Cortex of kidney (tissue), 1 donor: ENCODE measurements at places on chromosomes 6 and 20.

DNA sequence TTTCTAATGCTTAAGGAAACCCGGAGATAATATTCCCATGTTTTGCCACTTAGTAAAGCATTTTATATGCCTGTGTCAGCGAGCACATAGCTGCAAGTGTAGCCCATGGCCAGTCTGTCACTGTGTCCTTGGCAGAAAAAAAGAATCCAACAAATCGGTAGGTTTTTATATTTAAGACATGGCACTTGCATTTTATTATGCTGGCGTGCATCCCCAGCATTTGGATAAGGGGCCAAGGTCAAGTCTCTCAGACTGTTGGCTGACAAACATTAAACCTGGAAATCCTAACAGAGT, 1.2 kb upstream of the ZNF184 start:
- DNase-seq: no peak

DNA sequence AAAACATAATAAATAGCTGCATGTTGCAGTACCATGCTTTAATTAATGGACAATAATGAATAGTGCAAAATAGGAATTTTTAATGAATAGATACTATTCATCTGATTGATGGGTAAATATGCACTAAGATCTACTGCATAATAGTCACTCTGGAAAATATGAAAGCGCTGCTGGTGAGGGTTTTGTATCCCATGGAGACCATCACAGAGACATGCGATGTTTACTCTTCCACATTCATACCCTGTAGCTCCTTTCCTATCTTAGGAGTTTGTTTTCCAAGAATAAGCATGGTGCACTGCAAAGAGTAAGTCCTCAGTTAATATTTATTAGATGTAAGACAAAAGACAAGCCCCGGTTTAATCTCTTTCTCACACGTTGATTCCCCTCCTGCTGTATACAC, 81.4 kb downstream of the NRSN1 start:
- no peak for DNase-seq

DNA sequence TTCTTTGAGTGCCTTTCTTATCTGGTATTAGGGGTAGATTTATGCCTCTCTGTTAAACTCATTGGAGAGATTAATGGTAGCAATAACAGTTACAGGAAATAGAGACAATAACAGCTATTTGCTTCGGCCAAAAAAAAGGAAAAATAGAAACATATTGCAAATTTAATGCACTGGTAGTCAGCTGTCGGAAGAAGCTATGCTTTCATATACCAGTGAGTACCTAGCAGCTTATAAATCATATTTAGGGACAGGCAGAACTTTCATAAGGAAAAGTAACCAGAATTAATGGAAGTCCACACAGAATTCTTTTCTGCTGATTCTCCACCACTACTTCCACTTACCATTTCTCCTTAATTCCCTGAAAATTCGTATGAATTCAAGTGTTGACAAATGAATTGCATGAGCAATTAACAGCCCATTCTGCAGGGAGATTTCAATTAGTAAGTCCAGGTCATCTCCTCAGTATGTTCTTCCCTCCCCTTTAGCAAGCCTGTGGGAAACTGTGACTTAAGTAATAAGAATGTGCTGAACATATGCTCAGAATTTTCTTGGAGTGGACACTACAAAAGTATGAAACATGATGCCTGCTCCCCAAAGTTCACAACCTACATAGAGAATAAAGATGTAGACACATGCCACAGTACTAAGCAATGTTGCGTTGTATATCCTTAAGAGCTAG, 196.7 kb upstream of the KCNQ5 start:
- DNase-seq: no peak

DNA sequence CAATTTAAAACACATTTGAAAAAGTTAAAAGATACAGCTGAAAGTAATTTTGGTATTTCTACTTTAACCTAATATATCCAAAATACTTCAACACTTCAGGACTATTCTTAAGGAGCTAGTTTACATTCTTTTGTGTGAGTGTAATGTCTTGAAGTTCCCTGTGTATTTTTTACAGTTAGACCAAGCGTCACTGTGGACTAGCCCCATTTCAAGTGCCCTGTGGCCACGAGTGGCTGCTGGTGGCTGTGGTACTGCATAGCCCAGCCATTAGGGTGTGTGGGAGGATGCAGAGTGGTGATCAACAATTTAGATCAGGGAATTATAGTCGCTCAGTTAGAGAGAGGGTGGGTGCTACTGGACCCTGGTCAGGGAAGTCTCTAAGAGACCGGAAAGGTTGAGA, 869 bp upstream of the CST5 start:
- no peak for DNase-seq

DNA sequence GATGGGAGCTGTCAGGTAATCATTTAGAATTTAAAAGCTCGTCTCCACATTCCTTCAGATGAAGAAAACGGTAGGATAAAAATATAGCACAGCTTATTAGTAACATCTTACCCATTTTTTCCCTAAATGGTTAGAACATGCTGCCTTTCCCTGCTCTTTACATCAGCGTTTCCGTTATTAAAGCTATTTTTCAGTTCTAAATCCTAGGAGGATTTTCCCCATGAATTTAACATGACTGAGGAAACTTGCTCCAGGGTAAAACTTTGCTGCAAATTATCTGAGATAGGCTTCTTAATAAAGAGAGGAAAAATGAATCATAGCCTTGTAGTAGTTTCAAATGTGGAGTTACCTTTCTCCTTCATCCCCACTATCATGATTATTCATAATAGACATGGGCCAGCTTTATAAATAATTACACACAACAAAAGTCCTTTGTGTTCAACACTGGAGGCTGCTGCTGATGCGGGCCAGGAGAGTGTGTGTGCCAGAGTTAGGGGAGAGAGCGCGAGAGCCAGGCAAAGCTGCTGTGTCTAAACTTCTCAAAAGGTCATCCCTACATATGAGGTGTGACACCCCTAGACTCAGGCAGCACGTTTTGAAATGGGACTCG, 24.4 kb downstream of the MYLIP start:
- no peak for DNase-seq

GRCh38 chr6:155088856-155089255, 93.7 kb downstream of the TIAM2 start:
- no peak for DNase-seq

- no peak for DNase-seq
These were observed 76.2 kb upstream of the FRMD1 start for GRCh38 chr6:168155193-168155592.

GRCh38 chr6:21634582-21634981, 41.0 kb downstream of the SOX4 start:
- DNase-seq: no peak

DNA sequence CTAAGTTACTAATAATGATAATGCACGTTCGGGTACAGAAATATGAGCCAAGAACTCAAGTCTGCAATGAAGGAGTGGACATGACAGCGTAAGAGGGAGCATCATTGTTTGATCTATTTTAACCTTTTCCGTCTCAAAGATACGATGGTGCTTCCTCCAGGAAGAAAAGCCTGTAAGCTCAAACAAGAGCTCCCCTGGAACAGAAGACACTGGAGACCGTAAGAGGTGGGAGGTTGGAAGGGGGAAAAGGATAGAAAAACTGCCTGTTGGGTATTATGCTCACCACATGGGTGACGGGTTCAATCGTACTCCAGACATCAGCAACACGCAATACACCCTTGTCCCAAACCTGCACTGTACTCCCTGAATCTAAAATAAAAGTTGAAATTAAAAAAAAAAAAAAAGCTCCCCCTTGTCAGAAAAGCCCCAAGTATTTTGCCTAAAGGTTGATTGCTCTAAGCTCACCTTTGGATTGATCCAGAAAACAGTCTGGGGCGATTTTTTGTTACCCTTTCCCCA, 180.5 kb downstream of the TRIM27 start:
- DNase-seq: no peak

DNA sequence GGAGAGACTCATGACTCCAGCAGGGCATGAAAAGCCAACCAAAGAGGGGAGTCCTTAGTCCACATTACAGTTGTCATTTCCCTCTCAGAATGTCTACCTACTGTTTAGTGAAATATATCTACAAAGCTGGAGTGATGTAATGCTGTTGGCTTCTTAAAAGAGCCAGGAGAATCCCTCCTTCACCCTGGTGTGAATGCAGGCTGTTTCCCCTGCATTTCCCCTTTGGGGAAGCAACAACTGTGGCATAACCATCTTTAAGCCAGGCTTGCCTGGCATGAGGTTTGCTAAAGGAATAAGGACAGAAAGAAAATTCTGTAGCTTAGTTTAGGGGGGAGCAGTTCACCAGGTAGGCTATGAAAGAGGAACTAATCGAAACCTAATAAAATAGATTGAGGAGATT, 129.5 kb downstream of the CRYBG1 start:
- no peak for DNase-seq

DNA sequence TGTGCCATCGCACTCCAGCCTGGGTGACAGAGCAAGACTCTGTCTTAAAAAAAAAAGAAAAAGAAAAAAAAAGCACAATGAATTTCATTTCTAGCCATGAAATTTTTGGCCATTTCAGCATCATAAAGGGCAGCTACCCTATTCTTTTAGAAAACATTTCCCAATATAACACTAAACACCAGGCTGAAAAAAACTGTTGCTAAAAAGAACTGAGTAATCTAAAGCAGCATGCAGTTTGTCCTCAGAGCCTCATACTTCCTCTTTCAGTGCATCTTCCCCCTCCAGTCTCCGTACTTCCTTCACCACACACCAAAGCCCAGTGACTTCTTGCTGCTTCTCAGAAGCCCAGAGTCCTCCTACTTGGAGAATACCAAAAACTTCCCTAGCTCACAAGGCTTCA, 5.6 kb upstream of the IFNGR1 start:
- no peak for DNase-seq

DNA sequence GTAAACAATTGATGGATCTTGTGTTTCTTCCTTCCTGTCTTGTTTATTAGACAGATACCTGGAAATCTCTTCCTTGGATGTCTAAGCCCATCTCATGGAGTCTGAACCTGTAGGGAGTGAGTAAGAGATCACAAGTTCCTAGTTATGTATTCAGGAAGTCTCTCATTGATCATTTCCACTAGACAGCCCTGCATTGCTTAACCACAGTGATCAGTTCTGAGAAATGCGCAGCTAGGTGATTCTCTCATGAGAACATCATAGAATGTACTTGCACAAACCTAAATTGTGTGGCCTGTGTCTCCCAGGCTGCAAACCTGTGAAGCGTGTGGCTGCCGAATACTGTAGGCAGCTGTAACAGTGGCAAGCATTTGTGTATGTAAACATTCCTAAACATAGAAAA, 39.1 kb downstream of the FAM120B start:
- no peak for DNase-seq

GRCh38 chr6:141981190-141981589, 151.5 kb upstream of the GJE1 start:
- no peak for DNase-seq

GRCh38 chr6:29547573-29547972, 12.0 kb downstream of the UBD start:
- DNase-seq: no peak

DNA sequence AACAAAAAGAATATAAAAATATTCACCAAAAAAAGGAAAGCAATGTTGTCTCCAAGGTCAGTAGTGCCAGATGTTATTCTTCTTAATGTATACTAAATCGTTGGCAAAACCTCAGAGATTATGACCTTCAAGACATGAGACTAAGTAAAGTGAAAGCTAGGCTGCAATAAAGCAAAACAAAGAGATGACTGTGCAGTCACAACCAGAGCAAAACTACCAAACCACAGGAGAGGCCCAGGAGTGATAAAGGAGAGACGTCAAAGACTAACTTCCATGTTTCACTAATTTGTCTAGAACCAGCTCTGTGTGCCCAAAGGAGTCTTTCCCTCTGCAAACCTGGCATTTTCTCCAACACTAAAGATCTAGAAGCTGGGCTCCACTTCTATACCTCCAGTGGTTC, 155.9 kb upstream of the POU3F2 start:
- DNase-seq: no peak

- no peak for DNase-seq
These were observed 73.1 kb downstream of the PTCHD4 start for GRCh38 chr6:48037946-48038345.

DNA sequence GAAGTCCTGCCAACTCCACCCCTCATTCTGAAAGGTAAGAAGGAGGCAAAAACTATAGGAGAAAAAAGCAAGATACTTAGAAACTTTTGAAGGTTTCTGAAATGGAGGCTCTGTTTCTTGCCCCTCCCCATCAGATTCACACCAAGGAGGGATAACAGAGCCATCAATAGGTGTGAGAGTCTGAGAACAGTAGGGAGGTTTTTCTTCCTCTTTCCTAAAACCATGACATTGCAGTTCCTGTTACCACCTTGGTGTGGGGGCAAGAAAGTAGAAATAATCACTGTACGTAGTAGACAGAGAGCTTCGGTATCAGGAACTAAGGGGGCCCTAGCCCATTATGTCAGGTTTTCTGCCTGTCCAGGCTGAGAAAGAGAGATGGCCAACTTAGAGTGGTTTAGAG, 333.3 kb upstream of the SYNCRIP start:
- DNase-seq: no peak

DNA sequence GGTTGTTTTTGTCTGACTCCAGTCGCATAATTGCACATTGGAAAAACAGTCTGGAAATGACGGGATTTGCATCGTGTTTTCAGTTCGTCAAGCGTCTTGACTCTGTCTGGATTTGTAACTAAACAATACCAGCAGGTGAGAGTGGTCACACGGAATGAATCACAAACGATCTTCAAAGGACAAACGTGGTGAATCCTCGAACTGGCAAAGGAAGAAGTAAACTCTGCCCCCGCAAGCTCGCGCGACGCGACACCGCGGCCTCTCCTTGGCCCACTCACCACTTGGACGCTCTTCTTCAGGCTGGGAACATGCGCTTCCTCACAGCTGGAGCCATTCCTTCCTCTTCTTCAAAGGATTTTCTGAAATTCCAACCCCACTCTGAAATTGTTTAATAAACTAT, 352.6 kb downstream of the THBS2 start:
- DNase-seq: no peak

- no peak for DNase-seq
These were observed 98.6 kb upstream of the CLDN20 start for GRCh38 chr6:155165029-155165710.

DNA sequence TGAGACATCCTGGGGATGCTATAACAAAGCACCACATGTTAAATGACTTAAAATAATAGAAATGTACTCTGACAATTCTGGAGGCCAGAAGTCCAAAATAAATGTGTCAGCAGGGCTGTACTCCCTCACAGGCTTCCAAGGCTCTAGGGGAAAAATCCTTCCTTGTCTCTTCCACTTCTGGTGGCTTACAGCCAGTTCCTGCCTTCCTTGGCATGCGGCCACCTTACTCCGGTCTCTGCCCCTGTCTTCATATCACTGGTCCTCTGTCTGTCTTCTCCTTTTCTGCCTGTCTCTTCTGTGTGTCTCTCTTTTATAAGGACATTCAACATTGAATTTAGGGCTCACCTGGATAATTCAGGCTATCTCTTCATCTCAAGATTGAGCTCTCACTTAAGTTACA, 155.3 kb upstream of the SYNCRIP start:
- no peak for DNase-seq

DNA sequence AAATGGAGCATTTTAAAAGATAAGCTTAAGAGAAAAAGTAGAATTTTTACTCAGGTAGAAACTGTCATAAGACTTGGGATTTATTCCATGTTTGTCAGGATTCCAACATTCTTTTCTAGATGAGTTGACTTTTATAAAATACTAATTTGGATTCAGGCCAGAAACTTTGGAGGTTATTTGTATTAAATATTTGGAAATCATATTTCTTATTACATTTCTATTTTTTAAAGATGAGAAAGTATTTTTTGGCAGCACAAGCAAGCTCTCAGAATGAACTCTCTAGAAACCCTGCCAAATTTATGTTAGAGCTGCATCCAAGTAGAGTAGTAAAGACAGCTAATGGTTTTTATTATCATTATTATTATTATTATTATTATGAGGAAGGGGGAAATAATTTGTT, 1014.9 kb upstream of the GJE1 start:
- DNase-seq: no peak
